Putamen (tissue), 1 donor: ENCODE measurements at places on chromosomes 11 and 22.

- DNase-seq, result peak; percentile 39
Observed at GRCh38 chr22:21642584-21643448, 714 bp downstream of the SDF2L1 start.

DNA sequence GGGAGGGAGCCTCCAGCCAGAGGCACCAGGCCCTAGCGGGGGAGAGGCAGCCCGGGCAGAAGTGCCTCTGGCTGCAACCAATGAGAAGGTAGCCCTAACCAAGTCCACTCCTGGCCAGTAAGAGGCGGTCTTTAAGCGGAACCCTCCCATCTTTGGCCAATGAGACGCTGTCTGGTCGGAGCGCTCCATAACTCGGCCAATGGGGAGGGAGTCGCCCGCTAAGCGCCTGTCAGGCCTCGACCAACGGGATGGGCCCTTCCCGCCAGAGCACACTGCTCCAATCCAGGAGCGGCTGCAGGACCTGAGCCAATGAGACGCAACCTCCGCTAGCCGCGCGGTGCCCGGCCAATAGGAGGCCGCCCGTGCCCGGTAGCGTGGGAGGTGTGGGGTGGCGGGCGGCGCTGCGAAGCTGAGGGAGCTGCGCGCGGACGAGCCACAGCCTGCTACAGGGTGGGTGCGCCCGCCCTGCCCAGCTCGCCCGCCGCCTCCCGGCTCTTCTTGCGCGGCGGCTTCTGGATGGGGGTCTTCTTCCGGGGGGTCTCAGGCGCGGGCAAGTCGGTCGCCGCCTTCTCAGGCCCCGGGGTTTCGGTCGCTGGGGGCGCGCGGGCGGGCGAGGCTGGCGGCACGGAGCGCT, 12.6 kb downstream of the SCARF2 start:
- no peak for DNase-seq

DNA sequence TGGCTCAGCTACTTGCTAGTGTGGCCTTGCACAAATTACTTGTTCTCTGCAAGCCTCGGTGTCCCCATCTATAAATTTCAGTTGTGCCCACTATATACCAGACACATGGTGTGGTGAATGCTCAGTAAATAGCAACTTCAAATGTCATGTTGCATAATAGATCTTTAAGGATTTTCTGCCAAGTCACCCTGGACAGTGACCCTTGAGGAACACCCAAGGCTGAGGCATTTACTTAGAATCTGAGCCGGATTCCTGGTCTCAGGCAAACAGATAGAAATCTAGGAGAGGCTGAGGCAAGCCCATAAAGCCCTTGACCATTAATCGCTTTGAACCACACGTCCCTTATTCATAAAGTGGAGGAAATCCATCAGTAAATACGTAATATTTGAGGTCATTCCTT, 9.7 kb downstream of the TEAD1 start:
- DNase-seq, result no peak

GRCh38 chr11:4991060-4991459, 3.6 kb upstream of the OR51L1 start:
- no peak for DNase-seq

DNA sequence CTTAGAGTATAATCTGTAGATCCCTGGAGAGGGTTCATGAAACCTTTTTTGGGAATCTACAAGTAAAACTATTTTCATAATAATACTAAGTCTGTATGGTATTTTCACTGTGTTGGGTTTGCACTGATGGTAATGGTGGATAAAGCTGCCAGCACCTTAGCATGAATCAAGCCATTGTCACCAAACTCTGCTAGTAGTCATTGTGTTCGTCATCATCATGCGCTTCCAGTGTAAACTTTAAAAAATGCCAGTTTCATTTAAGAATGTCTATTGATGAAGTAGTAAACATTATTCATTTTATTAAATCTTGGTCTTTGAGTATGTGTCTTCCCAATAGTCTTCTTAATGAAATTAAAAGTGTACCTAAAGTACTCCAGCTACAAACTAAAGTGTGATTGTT, 15.0 kb downstream of the ALKBH3 start:
- peak; percentile 56 for DNase-seq

DNA sequence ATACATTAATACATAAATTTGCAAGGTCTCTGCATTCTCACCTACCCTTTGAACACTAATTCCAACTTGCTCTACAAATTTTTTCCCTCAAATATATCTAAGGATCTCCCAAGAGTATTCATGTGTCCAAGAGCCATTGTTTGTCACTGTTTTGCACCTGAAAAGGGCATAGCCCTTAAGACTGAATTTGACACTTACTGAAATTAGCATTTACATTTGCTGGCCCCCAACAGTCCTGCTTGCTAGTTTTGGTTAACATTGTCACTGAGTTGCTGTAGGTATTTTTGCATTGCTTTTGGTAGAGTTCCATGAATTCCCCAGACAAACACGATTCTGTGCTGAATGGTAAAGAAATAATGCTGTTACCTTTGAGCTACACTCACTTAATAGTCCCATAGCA, 57.3 kb downstream of the KCNA4 start:
- no peak for DNase-seq

DNA sequence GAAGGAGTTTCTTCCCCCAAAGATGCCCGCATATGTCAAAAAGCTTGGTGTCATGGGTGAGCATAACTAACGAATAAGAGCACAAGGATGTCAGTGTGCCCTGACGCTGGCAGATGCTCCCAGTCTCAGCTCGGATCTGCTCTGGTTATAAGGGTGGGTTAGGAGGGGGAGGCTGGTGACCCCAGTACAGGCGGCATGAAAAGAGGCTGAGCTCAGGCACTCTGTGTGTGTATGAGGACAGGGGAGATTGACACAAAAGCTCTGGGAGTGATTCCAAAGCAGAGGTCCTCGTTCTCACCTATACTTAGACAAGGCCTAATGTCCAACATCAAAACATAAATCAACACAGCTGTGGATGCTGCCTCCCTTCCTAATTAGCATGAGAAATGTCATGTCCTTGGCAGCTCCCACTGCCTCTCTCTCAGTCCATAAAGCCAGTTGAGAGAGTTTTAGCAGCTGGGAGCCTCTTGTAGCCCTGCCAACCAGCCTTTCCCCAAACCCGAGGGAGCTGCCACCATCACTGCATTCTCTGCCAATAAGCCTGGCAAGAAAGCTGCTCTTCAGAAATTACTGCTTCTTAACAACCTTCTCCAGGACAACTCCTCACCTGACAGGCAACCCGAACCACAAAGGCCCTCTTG, 59.8 kb downstream of the SC5D start:
- DNase-seq, result peak; percentile 74

GRCh38 chr11:2663506-2663905, 36.3 kb downstream of the KCNQ1OT1 start:
- DNase-seq, result no peak

DNA sequence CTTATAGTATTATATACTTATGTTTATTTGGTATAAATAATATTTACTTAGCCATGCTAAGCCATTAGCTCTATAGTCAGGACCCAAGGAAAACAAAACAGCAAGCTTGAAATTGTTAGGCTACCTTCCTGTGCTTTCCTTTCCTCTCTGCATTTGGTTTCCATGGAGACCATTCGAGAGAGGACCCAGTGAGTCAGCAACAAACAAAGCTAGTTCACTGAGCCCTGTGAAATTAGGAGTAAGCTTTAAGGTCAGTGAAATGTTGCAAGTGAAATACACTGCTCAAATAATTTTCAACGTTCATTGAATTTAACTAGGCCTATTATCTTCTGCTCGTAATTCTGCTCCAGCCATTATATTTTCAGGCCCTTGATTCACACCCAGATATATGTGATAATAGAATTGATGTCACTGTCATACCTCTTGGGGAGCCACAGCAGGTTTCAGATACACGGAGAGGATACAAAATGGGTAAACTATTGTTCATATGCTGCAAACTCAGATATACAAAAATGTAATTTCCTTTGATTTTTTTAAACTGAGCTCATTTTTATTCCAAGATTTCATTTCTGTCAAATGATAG, 9.1 kb upstream of the OR10D3 start:
- DNase-seq, result peak; percentile 11

DNA sequence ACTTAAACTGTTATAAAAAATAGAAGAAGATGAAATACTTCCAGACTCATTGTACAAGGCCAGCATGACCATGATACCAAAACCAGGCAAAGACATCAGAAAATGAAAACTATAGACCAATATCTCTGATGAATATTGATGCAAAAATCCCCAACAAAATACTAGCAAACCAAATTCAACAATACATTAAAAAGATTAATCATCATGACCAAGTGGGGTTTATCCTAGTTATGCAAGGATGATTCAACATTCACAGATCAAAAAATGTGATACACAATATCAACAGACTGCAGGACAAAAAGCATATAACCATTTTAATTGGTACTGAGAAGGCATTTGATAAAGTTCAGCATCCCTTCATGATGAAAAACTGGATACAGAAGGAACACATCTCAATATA, 824.5 kb upstream of the RAG2 start:
- no peak for DNase-seq

DNA sequence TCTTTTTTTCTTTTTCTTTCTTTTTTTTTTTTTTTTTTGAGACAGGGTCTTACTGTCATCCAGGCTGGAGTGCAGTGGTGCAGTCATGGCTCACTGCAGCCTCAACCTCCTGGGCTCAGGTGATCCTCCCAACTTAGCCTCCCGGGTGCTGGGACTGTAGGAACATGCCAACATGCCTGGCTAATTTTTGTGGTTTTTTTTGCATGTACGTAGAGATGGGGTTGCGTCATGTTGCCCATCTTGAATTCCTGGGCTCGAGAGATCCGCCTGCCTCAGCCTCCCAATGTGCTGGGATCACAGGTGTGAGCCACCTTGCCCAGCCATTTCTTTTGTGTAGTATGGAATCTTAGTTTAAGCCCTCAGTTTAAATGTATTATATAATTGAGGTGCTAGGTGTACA, 20.4 kb downstream of the MTMR3 start:
- no peak for DNase-seq

GRCh38 chr11:3115321-3115720, 49.8 kb downstream of the OSBPL5 start:
- DNase-seq, result no peak

DNA sequence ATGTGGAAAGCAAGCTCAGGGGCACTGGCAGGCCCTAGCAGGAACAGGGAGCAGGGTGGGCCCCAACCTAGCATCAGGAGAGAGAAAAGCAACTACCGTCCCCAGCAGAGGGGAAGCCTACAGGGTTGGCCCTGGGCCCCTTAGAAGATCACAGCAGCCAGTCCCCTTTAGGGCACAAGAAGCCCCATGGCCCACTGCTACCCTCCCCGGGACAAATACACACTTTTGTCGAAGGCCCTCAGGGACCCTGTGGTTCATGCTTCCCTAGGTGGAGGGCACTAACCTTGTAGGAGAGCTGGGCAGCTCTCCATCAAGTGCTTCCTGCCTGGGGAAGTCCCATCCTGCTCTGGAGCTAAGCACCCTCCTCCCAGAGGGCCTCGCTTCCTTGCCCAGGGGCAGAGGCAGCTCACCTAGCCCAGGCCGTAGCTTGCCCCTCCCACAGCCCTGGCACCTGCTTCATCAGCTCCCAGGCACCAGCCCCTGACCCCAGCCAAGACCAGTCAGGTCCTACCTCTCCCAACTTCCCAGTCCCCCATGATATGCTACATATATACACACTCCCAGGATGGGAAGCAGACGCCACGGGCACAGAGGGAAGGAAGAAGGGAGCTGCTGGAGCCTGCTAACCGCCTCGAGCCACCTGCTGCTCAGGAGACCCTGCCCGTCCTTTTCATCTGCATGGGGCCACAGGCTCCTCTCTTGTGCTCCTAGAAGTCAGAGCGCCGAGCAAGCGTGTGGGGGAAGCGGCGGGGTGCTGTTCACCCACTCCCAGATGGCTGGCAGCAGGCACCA, 20.1 kb downstream of the SUN2 start:
- no peak for DNase-seq

DNA sequence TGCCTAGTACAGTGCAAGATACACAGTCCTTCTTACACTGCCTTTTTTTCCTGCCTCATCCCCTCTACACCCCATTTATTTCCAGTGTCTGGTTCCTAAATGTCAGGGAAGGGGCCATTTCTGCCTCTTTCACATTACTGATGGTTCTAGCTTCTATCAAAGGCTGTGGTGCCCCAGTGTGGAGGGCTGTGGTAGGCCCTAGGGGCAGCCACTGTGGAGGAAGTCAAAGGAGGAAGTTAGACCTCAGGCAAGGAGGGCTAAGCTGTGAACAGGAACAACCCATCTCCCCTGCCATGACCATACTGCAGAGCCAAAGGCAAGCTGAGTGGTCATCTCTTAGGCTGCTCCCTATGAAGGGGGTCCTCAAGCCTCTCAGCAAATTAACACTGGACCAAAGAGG, 81.9 kb upstream of the CRTAM start:
- peak; percentile 22 for DNase-seq

- no peak for DNase-seq
Observed at GRCh38 chr22:25880524-25880923, 138.5 kb downstream of the MYO18B start.

- DNase-seq, result no peak
Observed at GRCh38 chr11:78654071-78654470, 79.4 kb upstream of the NARS2 start.

- no peak for DNase-seq
Observed at GRCh38 chr11:72436661-72437060, 2.3 kb upstream of the CLPB start.

DNA sequence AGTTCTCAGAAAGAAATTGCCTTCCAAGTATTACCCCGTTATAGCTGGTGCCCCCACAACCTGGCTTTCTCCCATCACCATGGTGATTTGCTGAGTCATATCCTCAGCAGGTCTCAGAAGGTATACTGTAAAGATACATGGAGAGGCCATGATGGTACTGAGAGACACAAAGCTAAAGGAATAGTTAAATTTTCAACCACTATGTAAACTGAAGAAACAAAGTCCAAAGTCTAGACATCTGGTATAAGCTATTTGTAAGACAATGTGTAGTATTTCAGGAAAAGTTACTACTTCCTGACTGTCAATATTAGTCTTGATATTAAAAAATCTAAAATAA, 377.1 kb downstream of the DCDC1 start:
- DNase-seq, result no peak

DNA sequence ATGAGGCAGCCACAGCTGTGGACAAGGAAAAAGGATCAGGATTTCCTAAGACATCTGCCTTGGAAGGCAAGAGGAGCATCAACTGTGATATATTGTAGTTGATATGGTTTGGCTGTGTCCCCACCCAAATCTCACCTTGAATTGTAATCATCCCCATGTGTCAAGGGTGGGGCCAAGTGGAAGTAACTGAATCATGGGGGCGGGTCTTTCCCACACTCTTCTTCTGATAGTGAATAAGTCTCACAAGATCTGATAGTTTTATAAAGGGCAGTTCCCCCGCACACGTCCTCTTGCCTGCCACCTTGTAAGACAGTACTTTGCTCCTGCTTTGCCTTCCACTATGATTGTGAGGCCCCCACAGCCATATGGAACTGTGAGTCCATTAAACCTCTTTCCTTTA, 10.2 kb downstream of the RIC8A start:
- DNase-seq, result no peak
